ENCODE measurements at places on chromosomes 6 and 20.

DNA sequence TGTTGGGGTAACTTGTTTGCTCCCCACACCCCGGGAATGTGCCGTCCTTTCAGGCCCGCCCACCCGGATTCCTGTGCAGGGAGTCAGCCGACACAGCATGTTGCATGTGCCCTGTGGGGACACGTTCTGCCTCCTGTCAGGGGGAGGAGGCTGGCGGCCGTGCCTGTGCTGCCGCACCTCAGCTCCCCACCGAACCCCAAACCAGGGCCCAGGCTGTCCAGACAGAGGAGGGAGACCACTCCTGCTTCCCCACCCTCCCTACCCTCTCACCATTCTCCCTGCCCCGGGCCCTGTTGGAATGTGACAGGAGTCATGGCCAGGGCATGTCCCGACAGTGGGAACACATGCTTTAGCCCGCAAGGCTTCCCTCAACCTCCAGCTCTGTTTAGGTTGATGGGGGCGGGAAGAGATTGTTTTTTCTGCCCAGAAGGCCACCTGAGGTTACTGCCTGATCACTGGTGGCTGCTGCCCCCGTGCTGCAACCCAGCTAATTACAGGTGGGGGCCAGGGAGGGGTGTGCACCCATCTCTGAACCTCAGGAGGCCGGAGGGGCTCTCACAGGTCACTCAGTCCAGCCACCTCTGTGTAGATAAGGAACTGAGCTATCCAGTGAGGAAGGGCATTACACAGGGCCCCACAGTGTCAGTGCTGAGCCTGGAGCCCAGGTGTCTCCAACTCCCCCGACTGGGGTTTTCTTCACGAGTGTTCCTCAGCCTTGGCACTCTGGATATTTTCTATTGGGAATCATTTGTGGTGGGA, 13.6 kb downstream of the LRRC73 start:
- DNase-seq, result no peak

GRCh38 chr20:47757145-47758035, 27.9 kb downstream of the SULF2 start:
- DNase-seq, result no peak

DNA sequence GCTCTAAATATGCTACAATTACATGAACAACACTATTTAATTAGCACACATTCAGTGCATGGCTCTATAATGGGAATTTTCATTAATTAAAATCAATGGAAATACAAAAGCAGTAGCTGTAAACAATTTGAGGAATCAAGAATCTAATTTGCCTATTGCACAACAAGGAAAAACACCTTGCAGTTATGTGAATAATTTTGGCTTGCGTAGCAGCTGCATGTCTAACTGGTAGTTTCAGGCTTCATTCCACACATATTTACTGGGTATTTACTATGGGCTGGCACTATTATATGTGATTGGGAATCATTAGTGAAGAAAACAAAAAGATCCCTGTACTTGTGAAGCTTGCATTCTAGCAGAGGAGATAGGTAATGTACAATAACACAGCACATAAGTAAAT, 26.4 kb downstream of the KIF6 start:
- DNase-seq, result no peak

DNA sequence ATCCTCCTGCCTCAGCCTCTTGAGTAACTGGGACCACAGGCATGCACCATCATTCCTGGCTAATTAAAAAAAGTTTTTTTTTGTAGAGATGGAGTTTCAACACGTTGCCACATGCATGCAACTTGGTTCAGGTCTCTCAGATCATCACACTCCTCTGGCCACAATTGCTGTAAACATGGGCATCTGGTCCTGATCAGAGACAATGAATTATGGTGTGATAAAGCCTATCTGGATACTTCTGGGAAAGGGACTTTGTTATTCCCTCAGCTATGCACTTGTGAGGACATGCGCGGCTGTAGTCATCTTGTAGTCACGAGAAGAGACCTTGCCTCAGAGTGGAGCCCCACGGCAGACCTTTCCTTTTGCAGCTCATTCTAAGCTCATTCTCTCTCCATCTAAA, 210.9 kb upstream of the ZFP64 start:
- no peak for DNase-seq

DNA sequence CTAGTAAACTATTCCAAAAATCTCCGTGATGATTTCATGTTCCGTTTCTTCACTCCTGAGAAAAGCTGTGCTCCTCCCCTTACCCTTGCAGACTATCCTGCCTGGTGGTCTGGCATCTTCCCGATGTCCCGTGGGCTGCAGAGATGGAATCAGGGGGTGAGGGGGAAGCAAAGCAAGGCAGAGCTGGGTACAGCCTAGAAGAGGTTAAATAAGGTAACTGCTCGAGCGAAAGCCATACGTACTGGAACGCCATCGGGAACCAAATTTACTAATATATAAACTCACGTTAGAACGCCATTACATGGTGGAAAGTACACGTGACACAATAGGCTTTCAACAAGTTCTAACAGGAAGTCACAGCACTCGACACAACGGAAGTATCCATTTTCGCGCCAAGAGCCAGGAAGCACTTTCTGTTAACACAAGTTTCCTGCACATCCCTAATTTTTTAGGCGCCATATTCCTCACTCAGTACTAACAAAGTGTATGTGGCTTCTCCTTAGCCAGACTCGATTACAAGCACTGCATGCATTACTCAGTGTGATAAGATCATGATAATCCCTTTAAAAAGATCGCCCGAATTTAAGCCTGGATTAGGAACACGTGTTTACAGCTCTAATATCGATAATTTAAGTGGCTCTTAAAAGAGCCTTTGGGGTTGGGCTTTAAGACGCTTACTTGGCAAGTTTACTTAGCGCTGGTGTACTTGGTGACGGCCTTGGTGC, 101.6 kb upstream of the PRSS16 start:
- peak; percentile 87 for DNase-seq

GRCh38 chr6:79469376-79470246, 67.6 kb downstream of the LCA5 start:
- DNase-seq, result no peak

GRCh38 chr6:35473850-35474130, 5.6 kb downstream of the RPL10A start:
- DNase-seq, result no peak

GRCh38 chr6:165219629-165220028, 89.8 kb downstream of the C6orf118 start:
- DNase-seq, result no peak

GRCh38 chr6:168239044-168239773, 80.4 kb downstream of the DACT2 start:
- no peak for DNase-seq

Measured in mucosa of descending colon (tissue), 3 donors.